Activated CD4-positive, alpha-beta T cell treated with anti-CD3 and anti-CD28 coated beads, Interleukin-2, amount 50 U/mL, for 4 hours (primary cell): ENCODE measurements at places on chromosomes 7 and 10.

DNA sequence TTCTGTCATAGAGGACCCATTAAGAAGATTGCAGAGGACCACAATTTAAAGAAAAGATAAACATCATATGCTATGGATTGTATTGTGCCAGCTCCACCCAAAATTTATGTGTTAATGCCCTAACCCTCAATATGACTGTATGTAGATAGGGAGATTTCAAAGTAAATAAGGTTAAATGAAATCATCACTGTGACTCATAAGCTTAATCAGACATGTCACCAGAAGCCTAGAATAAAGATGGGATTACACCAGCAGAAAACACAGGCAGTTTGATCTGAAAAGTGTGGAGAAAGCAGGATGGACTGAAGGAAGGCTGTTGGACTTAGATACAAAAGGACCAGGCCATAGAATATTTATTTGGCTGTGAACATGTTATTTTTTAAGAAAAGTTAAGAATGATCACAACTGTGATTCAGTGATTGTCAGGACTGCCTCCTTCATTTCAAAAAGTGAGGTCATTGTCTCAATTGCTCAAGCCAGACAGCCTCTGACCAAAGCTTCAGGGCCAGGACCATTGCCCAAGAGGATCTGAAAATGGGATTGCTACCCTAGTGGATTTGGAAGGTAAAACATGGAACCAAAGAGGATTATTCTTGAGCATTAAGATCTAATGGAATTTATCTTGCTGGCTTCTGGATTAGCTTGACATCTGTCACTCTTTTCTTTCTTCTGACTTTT is 270.8 kb upstream of the POM121L12 start:
- DNase-seq, result no peak

GRCh38 chr10:86100581-86101061 is 266.0 kb downstream of the GRID1 start:
- DNase-seq, result no peak

DNA sequence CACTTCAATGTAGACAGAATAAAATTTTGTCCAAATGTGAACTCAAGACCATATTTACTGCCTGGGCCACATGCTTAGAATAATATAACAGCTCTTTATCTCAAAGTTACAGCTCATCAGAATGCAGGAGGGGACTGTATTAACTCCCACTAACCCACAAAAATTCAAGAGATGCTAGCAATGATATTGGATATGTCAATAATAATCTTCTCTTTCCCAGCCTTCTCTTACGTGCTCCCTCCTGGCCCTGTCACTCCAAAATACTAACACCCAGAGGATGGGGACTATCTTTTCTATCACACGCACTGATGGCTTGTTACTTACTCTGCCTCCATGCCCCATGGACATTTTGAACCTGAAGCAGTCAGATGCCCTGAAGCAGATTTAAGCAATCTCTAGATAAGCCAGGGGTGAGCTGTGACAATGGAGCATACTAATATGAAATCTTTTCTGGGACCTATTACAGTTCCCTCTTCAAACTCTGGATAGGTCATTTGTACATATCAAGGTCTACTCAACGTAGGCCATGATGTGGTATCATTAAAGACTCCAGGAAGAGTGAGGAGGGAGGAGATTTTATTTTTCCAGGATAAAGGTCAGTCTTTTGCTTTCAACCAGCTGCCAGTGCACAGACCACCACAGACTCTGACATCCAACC is 803.0 kb downstream of the GRM8 start:
- DNase-seq, result no peak

DNA sequence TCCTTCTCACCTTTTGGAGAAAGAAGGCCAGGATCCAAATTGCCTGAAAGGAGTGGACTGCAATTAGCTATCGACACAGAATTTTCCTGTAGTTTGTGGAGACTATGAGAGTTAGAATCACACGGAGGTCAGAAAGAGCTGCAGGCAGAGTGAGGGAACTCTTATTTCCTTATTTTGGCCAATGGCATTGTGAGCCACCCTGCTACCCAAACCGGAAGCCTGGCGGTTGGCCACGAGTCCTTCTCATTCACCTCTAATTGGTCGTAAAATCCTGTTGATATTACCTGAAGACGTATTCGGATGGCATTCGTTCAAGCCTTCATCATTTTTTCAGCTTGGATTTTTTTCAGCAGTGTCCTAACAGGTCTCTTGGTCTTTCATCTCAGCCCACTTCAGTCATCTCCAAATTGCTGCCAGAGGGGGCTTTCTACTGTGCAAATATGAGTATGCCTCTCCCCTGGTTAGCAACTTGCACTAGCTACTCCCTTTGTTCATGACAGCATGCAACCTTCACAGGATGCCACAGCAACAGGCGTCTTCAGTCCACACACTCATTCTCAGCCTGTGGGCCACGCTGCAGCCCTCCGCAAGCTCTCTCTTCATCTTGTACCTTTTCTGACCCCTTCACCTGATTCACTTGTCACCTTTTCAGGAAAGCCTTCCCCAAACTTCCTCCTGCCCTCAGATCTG is 66.9 kb downstream of the GATA3 start:
- no peak for DNase-seq

DNA sequence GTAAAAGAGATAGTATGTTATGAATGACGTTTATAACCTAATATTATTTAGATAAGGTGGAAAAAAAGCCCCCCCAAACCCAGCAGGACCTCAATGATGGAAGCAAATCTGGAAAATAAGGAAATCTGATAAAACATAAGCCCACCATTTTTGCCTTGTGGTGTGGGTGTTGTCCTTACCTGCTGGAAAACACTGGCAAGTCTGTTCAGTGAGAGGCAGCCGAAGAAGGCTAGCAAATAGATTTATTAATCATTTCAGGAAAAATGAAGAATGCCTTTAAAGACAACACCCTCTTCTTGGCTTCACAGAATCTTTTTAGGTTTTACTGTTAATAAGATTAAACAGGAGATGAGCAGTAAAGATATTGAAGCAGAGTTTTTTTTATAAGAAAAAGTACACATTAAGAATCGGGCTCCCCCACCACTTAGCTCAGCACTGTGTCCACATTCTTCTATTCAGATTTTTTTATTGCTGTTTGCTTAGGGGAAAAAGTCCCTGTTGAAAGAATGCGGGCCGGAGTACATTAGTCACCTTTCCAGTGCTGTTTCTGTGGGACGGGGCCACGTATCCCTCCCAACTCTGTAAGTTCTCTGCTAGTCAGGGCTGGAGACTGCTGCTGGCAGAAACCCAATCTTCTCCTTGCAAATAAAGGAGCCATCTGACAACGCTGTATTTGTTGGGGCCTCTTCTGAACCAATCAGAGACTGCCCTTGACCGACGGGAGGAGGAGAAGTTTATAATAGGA is 104.1 kb downstream of the EVX1 start:
- DNase-seq, result no peak

DNA sequence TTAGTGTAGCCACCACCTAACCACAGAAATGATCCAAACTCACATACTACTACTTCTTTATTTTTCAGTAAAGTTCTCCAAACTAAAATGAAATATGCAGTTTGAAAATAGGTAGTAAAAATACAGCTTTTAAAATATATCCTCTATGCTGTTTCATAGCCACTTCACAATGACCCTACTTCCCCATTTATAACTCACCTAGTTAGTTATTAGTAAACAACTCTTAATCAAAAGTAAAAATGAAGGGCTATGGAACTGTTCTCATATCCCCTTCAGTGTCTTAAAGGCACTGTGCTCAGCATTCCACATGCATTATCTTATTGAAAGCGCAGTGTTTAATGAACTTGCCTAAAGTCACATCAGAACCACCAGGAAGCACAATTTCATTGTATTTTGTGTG is 43.5 kb downstream of the KMT2C start:
- DNase-seq, result no peak

GRCh38 chr7:87944547-87944946 is 10.5 kb downstream of the ADAM22 start:
- DNase-seq, result no peak

DNA sequence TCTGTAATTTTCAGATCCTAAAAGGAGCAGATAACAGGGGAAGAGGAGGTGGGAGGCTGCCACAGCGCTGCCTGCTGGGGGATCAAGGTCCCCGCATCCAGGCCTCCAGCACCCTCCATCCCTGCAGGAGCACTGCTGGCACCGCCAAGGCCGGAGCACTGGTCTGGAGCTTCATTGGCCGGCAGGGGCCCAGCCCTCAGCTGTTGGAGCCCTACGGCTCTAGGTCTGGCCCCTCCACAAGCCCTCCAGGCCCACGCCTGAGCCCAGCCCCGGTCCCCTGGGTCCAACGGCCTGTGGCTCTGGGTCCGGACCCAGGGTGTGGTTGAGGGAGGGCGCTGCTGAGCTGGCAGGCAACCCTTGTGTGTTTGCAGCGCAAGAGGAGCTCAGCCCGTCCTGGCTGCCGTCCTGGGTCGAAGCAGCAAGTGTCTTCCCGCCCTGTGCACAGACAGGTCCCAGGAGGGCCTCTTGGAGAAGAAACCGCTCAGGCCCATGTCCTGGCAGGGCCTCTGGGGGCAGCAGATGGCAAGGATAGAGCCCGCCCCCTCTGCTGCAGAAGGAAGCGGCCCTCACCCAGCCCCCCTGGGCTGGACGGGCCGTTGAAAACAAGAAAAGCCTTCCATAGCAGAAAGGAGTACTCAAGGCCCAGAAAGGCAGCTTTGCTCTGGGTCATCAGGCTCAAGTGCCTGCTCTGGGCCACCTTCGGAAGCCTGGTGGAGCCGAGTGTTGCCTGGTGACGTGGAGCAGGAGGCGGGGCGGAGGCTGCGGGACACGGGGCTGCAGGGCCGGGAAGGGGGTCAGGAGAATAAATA is 54.3 kb upstream of the TNRC18 start:
- no peak for DNase-seq

- DNase-seq, result no peak
Measured at GRCh38 chr10:46289209-46289810, 2.5 kb downstream of the ANTXRL start.
